ENCODE measurements at places on chromosomes 11 and 22.

GRCh38 chr11:65958291-65958690 lies 3.2 kb upstream of the SART1 start:
- no peak for DNase-seq
- H3K27me3 ChIP-seq, result no peaks in the 10 kb centered on the region
- H3K4me3 ChIP-seq, result peak overlapping the region; percentile 7
- no peaks in the 10 kb centered on the region for H3K36me3 ChIP-seq
- H3K4me1 ChIP-seq, result peaks cover 22% of the 10 kb centered on the region

GRCh38 chr22:50473855-50474671 lies 772 bp downstream of the SBF1 start:
- H3K27ac ChIP-seq, result peak overlapping the region; percentile 97
- peaks cover 19% of the 10 kb centered on the region for H3K27me3 ChIP-seq
- peak overlapping the region; percentile 91 for H3K4me3 ChIP-seq
- no peaks in the 10 kb centered on the region for H3K36me3 ChIP-seq

DNA sequence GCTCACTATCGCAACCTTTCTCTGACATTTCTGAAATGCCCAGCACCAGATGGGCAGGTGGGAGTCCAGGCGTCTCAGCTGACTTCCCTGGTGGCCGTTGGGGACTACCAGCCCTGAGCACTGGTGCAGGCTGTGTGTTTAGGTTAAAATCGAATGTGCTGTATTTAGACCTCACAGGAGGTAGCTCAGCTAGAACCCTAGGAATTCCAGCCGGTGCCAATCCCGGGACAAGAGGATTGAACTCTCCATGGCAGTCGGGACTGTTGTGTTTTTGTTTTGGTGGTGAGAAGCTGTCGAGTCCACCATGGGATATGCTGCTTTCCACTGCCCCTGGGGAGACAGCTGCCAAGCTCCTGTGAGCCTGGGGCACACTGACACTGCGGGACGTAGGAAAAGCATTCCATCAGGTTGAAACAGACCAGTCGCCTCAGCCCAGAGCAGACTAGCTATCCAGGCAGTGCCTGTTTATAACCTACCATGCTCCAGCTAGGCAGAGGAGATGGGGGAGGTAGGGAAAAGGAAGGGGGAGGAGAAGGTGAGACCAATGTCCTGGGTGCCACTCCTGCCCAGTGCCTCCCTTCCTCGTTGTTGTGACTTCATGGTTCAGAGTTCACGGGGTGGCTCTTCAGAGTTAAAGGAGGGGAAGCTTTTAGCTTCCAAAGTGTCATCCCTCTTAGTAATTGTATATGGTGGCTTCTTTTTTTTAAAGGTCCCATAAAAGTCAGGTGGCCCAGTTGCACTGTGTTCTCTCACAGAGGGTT lies 53.0 kb downstream of the MICAL2 start:
- no peak overlapping the region for H3K27ac ChIP-seq
- peaks cover 15% of the 10 kb centered on the region for H3K4me1 ChIP-seq
- DNase-seq, result no peak
- no peaks in the 10 kb centered on the region for H3K36me3 ChIP-seq
- no peak overlapping the region for H3K4me3 ChIP-seq
- H3K27me3 ChIP-seq, result no peaks in the 10 kb centered on the region

DNA sequence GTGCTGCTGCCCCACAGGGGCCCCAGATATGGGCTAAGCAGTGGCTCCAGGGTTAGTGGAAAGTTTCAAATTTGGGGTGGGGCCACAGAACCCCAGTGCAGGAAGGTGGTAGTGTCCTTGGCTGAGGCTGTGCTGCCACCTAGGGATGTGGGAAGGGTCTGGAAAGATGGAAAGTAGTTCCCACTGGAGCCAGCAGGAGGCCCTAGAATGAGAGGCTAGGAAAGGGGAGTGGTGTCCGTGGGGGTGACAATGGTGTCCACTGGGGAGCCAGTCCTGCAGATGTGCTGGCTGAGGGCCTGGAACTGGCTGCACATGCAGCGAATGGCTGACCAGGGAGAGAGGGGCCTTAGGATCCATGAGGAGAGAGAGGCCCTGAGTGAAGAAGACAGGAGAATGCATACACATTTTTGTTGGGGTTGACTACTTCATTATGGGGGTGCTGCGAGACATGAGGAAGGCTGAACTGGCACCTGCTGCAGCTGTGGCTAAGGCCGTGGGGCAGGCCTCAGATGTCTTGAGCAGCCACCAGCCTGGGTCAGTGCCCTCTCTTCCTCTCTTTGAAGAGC lies 21.1 kb downstream of the RFPL3 start:
- DNase-seq, result peak; percentile 54
- H3K4me1 ChIP-seq, result peaks cover 11% of the 10 kb centered on the region
- no peaks in the 10 kb centered on the region for H3K27me3 ChIP-seq
- no peaks in the 10 kb centered on the region for H3K36me3 ChIP-seq

Measured in neural crest cell (in vitro differentiated cells).